ENCODE measurements at places on chromosomes 16 and 17.

DNA sequence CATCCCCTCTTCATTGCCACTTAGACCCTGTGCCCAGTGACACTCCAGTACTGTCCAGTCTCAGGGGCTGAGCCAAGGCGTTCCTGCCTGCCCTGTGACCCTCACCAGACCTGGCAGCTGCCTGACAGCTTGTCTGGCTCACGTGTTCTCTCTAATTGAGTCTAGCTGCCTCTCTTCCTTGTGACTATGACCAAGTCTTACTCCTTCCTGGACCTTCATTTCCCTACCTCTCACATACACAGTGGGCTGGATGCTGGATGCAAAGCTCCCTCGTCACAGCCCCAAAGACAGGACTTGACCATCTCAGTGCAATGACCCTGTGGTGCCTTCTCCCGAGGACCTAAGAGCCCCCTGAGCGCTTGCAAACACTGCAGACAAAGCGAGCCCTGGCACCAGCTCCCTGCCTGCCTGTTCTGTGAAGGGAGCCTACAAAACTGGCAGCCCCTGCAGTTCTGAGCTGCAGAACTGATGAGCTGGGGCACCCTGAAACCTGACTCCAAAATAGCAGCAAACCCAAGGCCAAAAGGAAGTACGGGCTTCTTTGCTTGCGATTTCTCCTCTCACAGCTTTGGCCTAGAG is 1.7 kb downstream of the DEXI start:
- no peak for DNase-seq

- DNase-seq, result no peak
Measured at GRCh38 chr17:27319541-27320221, 25.8 kb downstream of the WSB1 start.

- peak; percentile 47 for DNase-seq
Measured at GRCh38 chr16:22670551-22671041, 143.4 kb upstream of the HS3ST2 start.

DNA sequence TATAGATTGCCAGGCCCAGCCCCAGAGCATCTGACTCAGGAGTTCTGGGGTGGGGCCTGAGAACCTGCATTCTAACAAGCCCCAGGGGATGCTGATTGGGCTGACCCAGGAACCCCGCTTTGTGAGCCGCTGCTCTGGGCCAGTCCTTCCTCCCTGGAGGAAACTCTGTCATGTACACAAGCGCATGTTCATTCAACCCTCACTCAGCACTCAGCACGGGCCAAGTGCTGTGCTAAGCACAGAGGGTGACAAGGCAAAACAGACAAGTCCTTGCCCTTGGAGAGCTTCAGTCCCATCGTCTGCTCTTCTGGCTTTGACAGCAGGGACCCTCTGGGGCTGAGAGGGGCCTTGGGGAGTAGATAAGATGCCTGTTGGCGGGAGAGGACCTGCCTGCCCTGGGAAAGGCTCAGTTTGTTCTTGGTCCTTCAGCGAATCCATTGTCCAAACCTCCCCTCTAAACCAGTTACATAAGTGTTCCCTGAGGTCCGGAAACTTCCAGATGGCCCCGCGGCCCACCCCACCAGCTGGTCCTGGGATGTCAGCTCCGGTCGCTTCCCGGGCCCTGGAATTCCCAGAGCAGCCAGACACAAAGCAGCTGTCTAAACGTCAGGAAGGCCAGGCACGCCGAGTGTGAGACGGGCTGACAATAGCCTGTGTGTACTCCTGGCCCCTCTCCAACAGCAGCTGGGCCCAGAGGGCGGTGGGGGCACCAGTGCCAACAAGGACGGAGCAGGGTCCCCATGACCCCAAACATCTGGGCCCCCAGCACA is 88.8 kb downstream of the ZDHHC7 start:
- no peak for DNase-seq

- peak; percentile 80 for DNase-seq
Measured at GRCh38 chr17:7932949-7933348, 943 bp downstream of the CNTROB start.

GRCh38 chr17:60089096-60089806 is 10.5 kb upstream of the HEATR6 start:
- DNase-seq, result no peak

DNA sequence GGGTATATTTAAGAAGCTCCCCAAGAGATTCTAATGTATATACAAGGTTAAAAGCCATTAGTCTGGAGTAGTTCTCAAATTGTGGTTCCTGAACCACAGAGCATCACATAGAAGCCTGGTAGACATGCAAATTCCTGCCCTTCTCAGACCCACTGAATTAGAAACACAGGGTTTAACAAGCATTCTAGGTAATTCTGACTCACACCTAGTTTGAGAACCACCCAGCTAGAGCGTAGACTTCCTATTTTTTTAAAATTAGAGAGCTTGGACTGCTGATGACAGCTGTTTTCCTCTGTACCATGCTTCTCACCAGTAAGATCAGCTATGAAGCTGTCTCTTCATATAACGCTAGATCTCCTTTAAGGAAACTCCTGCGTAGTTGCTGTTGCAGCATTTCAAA is 50.6 kb downstream of the HS3ST3B1 start:
- no peak for DNase-seq

DNA sequence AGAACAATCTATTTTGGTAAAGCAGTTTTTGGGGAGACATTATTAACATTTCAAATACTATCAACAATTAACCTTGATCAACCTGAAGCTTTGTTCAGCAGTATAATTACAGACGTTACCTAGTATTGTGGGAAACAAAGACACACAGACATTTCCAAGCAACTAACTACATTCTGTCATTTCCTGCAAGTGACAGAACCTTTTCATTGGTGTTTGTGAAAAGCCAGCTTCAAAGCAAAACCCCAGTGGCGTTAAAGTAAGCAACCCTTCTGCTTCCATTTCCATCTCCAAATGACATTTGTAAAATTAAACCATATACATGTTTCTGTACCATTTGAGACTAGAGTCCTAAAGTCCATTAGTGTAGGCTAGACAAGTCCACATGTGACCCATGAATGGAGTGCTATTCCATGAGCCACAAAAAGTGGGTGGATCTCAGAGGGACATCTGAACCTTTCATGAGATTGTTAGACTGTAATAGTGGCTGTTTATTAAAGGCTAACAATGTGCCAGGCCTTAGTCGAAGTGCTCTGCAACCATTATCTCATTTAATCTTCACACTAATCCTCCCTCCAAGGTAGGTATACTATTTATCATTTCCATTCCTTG is 101.2 kb downstream of the SSH2 start:
- DNase-seq, result no peak

- DNase-seq, result peak; percentile 19
Measured at GRCh38 chr17:50272711-50273653, 1.3 kb upstream of the TMEM92 start.

GRCh38 chr16:87076950-87077749 is 240.0 kb downstream of the C16orf95 start:
- peak; percentile 76 for DNase-seq

GRCh38 chr17:83024218-83024971 is 55.0 kb upstream of the METRNL start:
- peak; percentile 57 for DNase-seq

DNA sequence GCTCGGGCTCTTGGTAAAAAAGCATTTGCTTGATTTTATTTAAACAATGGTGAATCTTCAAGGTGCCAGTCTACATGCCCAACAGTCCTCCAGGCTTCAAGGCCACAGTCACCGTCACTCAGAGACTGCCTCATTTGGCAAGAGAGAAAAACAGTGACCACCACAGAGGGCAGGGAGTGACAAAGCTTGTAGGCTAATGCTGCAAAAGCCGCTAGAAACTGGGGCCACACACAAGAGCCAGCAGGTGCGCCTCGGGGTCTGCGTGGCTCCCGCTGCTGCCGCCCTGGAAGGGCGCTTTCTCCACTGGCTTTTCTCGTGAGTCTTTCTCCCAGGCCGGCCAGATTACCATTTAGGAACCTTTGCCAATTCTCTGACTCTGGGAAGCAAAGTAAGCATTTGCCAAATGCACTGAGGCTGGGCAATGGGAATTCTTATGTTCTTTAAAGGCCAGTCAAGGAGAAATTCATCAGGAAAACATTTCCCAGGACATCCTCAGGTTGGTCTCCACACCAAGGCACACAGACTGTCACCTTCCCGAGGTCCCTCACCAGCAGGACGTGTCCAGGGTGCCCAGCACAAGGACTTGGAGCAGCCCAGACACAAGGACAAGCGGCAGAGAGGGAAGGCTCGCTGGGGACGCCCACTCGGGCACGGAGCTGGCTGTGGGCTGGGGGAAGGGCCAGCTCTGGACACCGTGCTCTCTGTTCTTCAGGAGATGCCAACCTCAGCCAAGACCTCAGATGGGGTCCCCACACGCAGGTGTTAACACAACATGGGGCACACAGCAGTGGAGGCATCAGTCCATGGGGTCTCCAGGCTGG is 12.5 kb upstream of the C16orf95 start:
- DNase-seq, result no peak

DNA sequence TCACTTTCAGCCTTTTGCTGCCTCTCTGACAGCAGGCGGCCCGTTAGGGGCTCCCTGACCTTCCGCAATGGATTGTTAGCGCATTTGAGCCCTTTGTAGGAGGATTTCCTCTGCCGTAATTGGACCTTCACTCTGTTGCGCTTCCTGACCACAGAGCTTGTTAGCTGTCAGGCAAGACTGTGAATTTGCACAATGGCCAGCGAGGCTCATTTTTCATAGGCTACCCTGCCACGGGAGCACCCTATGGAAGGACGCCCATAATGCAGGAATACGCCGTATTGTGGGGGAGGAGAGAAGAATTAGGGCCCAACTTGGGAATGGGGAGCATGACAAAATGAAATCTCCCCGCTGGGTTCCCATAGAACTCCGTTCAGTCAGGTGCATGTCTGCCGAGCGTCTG is 205.2 kb upstream of the NLRP1 start:
- no peak for DNase-seq

GRCh38 chr17:69912805-69913204 is 162.2 kb upstream of the KCNJ16 start:
- DNase-seq, result no peak

Data from hematopoietic multipotent progenitor cell (in vitro differentiated cells).